CD4-positive, alpha-beta T cell treated with Interleukin-1 beta for 1 hour (primary cell): ENCODE measurements at places on chromosomes 13 and 19.

- no peak for DNase-seq
Observed at GRCh38 chr13:38967446-38967845, 23.2 kb downstream of the STOML3 start.

- DNase-seq = no peak
Observed at GRCh38 chr13:80040981-80041317, 300.0 kb downstream of the SPRY2 start.

- no peak for DNase-seq
Observed at GRCh38 chr13:98976941-98977340, 923 bp downstream of the DOCK9 start.

DNA sequence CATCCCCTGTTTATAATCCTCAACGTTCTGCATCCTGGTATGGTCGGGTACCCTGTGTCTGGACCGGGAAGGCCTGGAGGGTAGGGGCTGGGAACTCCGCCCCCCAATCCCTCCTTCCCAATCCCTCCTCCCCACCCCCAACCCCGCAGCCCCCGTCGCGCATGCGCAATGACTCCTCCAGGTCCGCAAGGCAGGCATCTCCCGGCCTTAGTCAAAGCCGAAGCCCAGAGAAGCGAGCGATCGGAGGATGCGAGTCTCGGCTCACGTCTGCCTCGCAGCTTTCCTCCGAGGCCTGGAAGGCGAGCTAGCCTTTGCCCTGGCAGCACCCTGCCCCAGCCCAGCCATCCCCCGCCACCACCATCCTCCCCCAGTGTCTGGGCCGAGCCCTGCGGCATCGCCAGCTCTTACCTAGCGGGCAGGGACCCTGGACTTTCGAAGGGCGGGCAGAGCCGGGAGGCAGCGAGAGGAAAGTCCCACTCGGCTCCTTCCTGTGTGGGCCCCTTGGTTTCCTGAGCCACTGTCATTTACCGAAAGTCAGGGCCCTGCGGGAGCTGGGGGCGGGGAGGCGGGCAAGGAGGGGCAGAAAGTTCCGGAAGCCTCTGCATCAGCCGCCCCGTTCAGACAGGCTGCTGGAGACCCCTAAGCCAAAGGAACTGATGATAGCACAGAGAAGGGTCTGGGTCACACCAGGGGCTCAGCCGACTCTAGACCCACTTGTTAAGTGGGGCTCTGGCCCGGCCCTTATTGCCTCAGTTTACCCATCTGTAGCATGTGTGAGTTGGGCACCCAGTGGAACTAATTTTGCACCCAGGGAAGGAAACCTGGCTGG lies at the start of gene JAK3:
Gene JAK3, minus strand, starts transcription at position 445 of the 829 bp plus-strand sequence. CDS start 3,565 bp downstream, outside the sequence.
- peak; percentile 86 for DNase-seq

DNA sequence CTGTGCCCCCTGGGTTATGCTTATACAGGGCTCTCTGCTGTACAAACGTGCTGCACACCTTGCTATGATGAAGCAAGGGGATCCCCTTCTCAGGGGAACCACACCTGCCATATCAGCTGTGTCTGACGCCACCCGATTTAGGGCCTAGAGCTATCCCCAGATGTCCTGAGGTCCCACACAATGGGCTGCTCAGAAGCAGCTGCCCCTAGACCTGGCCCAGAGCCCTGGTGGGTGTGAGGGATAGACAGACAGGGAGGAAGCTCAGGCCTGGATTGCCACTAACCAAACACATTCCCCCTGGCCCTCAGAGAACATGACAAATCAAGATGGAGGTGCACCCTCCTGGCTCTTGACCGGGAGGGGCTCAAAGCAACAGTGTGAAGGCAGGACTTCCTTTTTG lies 59.3 kb downstream of the TSHZ3 start:
- no peak for DNase-seq

DNA sequence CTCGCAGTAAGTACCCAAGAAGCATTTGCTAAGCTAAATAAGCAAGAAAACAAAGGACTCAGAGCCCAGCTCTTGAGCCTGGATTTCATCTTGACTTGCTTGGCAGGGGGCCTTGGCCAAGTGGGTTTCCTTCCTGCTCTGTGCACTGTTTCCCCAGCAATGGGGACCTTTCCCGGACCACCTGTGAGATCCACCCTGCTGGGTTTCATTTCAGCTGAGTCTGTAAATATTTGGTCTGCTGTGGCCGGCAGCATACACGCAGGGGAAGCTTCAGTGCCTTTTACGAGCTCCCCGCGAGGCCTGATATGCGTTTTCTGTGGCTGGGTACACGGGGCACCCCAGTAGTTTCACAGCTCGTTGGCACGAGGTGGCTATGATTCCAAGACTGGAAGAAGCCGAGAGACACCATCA lies 12.4 kb upstream of the TINCR start:
- no peak for DNase-seq

- no peak for DNase-seq
Observed at GRCh38 chr13:20672772-20673171, 30.7 kb upstream of the IL17D start.

GRCh38 chr13:99653526-99653925 lies 152.3 kb downstream of the TM9SF2 start:
- no peak for DNase-seq

DNA sequence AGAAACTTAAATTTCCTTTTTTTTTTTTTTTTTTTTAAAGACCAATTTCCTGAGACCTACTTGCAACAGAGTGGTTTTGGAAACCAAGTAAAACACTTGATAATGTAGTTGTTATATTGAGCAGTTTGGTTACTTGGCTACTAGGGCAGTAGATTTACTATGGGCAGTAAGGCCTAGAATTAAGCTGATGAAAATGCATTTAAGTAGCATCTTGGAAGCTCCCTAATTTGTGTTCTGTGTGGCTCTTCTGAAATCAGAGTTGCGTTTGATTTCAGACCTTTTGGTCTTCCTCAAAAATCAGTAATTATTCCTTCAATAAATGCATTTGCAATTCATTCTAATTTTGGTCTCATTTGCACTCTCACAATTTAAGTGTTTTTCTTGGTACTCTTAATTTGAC lies 810 bp downstream of the GPR180 start:
- no peak for DNase-seq

- DNase-seq = no peak
Observed at GRCh38 chr13:105442949-105443699, 1092.3 kb downstream of the EFNB2 start.

DNA sequence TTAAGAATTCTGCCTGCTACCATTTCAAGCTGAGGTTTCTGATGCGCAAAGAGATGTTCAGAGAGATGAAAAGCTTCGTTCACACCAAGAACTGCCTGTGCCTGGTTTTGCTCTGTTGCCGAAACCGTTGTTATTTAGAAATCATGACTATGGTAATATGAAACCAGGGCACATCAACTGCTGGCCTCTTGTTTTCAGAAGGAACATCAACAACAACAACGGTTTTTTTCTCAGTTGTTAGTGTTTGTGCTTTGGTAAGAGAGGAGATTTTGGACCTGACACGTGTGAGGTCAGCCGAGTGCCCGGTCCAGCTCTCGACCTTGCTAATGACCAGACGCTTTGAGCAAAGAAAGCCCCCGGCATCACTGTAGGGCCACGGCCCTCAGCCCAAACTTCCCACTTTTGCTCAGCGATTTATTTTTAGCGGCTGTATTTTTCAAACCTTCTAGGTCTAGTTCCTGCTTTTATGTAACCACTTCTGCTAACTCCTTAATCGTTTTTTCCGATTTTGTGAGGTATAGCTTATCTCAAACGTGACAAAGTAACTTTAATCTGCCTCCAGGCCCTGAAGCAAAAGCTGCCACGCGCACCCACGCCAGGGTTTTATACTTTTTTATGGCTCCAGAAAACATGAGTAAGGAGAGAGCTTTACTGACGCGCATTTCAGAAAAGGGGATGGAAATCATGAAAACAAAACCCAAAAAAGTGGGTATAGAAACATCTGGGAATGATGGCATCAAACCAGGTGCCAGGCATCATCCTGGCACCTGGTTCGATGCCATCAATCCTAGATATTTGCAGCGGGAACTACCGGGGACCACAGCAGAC lies 42.0 kb downstream of the KLF2 start:
- DNase-seq = peak; percentile 59

DNA sequence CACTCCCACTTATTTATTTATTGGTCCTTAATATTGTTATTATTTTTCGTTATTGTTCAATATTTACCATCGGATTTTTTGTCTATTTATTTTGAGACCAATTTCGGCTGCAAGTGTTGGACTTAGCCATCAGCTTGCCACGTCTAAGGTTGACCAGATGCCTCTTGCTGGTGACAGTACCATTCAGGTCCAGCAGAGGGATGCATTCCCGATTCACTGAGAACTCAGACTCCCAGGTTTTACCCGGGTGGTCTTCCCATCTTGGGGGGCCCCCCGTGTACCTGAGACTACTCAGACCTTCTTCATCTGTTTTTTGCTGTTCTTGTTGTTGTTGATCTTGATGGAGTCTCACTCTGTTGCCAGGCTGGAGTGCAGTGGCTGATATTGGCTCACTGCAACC lies 1435.2 kb downstream of the UQCRFS1 start:
- DNase-seq = no peak

GRCh38 chr19:9406798-9407352 lies 28.5 kb downstream of the ZNF266 start:
- peak; percentile 33 for DNase-seq
